ENCODE measurements at places on chromosomes 2 and 18.

- DNase-seq = peak; percentile 24
Measured at GRCh38 chr2:147623328-147623727, 221.5 kb upstream of the ACVR2A start.

DNA sequence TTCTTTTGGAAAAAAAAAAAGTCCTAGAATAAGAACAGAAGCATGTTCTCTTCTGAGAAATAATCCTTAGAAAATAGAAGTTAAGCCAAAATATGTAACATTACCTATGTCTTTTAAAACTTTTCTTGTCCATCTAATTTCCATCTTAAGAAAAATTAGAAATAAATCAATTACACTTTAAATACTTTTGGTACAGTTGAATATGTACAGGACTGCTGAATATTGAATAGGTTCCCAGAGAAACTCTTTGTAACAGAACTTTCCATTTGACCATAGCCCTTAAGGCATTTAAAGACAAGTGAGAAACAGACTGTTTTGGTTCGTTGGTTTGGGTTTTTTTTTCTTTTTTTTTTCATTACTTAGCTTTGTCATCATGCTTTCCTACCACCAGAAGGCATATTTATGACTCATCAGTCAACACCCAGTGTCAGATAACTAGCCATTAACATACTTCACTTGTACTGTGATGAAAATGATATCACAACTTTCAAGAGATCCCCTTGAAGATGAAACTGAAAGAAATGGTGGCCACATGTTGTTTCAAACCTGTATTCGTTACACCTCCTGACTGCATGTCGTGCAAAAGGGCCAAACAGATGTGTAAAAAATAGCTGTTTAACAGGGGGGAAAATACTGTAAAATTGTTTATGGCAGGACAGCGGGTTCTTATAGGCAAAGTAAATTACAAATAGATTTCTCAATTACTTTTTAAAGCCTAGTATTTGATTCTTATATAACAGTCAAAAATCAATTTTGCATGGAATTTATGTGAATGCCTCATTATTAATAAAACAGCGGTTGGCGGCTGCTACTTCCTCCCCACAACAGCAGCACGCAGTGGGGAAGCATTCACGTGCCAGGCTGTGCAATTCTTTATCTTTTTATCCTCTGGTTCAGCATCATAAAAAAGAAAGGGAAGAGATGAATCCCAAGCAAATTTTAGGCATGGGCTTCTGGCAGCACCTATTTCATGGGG is 280.7 kb upstream of the HNRNPA3 start:
- peak; percentile 35 for DNase-seq

- DNase-seq = no peak
Measured at GRCh38 chr2:240333985-240334384, 101.5 kb upstream of the GPC1 start.

DNA sequence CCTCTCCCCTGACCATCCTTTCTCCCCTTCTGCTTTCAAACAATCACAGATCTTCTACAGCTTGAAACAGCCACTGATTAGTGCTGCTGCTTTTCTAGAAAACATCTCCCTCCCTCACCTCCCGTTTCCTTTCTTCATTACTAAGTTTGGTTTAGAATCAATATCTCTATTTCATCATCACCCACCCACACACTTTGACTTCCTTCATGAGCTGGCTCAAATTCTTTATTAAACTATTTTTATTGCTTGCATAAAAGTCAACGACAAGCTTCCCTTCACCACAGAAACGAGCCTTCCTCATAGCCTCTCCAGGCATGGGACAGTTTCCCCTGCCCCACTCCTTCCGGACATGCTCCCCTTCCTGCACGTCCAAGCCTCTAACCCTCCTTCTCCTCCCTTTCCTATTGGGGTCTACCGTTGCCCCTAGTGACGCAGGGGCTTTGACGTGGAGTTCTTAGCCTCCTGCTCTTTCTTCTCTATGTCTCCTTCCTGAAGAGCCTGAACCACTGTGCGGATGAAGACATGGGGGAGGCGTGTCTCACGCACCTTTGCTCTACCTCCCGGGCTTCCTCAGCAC is 172.0 kb downstream of the AFF3 start:
- no peak for DNase-seq

GRCh38 chr2:138124521-138124920 is 160.2 kb downstream of the HNMT start:
- no peak for DNase-seq

DNA sequence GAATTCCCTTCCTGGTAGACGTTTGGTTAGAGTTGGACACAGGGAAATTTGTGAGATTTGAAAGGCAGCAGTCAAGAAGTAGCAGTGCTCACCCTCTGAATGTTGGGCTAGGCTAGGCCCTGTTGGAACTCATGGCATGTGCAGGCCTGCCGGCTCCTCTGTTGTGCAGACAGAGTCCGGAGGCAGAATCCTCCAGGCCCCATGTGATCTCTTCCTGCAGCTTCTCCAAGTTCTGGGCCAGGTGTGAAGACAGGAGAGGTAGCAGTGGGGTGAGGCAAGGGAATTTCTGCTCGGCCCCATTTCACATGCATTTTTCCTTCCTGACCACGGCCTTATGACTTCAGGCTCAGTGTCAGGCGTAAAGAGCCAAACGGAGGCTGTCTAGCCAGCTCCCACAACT is 36.9 kb upstream of the RAB31 start:
- DNase-seq = no peak

GRCh38 chr2:3010001-3010400 is 367.6 kb downstream of the EIPR1 start:
- DNase-seq = no peak

- no peak for DNase-seq
Measured at GRCh38 chr2:229088517-229088913, 182.6 kb downstream of the PID1 start.

- DNase-seq = peak; percentile 83
Measured at GRCh38 chr2:27262379-27263286, at the start of gene SLC30A3. SLC30A3 (minus strand) TSS chr2:27263047; CDS start chr2:27262906, 141 bp downstream.

- DNase-seq = no peak
Measured at GRCh38 chr2:23042216-23042906, 342.6 kb upstream of the KLHL29 start.

DNA sequence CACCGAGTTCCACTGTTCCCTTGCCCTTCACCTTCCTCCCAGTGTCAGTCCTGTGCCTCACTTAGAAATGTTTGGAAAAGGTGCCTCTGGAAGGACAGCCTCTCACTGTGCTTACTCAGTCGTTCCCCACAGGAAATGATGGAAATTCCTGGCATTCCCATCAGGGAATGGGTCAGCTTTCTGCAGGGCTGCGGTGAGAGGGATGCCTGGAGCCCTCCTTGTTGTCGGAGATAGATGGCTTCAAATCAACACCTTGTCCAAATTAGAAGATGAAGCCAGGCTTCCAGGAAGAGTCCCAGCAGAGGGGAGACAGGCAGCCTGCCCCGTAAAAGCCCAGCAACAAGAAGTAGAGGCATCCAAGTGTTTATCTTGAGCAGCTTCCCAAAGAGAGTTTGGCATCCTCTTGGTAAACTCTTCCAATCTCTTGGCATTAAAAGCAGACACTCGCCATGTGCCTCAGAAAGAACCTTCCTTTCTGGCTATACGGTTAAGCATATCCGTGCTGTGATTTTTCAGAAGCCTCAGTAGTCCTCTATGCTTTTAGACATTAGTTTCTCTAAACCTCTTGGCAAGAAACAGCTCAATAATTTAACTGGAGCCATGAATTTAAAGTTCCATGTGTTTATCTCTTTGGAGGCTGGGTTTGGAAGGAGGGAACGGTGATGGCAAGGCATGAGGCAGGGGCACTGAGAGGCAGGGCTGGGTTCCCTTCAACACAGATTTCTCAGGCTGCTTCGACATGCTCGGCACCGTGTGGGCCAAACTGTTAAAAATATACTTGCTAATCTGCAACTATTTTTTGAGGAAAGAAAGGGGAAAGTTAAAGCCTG is 25.1 kb downstream of the COLEC12 start:
- DNase-seq = no peak

DNA sequence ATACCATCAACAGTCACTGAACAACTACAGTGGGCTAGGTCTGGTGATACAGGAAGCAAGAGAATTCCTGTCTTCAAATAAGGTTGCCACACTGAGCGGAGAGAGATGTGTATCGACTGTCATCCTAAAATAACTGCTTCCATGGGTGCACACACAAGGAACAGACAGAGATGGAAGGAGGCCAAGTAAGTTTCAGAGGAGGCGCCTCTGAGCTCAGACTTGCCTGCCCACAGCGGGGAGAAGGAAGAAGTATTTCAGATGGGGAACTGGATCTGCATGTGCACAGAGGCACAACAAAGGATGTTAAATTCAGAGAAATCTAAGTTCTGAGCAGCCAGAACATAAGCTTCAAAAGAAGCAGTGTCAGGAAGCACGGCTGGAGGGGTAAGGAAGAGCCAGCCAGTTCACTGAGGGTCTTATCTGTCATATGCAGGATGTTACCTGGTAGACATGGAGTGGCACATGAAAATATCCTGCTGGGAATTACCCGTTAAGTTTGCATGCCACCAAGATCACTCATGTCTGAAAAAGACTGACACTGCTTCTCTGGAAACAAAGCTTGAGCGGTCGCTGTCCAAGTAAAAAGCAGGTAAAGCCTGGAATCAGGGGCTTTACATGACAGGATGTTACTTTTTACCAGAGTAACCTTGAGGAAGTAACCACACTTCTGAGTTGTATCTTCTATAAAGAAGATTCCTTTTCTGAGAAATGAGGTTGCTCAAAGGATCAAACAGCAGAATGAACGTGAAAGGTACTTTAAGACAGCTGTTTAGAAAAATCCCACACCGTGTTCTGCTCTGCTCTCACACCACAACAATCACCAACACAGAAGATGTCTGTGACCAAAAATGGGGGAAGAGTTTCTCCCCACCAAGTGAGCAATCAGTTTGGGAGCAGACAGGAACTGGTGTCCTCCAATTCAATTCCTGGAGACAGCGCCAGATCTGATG is 260.2 kb downstream of the NBAS start:
- peak; percentile 55 for DNase-seq

GRCh38 chr2:73856214-73856613 is 27.5 kb downstream of the STAMBP start:
- no peak for DNase-seq

DNA sequence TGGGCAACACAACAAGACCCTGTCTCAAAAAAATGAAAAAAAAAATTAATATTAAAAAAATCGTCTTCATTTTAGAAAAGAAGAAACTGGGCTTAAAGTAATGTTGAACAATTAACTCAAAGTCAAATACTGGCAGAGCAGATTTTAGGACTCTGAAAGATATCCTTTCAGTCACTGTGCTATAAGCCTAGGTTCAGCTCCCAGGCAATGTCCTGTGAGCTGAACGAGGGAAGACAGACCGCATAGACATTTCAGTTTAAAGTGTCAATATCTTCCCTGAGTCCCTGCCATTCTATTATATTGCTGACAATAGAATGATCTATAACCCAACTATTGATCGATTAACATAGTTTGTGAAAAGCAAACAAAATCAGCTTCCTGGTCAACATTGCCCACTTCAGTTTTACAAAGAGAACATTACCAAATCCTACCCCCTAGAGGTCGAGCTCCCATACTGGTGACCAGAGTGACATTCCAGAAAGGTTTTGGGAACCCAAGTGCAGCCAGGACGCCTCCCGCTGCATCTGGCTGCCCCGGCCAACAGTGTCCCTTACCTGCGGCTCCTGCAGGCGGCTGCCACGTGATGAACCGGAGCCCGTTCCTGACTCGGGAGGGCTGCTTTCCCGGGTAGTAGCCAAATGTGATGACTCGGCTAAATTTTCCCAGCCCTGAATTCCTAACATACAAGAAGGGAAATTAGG is 639 bp downstream of the MRO start:
- DNase-seq = no peak

GRCh38 chr18:41666231-41666630 is 288.8 kb upstream of the PIK3C3 start:
- DNase-seq = no peak

- DNase-seq = no peak
Measured at GRCh38 chr2:109322111-109322510, 193.1 kb downstream of the SH3RF3 start.

DNA sequence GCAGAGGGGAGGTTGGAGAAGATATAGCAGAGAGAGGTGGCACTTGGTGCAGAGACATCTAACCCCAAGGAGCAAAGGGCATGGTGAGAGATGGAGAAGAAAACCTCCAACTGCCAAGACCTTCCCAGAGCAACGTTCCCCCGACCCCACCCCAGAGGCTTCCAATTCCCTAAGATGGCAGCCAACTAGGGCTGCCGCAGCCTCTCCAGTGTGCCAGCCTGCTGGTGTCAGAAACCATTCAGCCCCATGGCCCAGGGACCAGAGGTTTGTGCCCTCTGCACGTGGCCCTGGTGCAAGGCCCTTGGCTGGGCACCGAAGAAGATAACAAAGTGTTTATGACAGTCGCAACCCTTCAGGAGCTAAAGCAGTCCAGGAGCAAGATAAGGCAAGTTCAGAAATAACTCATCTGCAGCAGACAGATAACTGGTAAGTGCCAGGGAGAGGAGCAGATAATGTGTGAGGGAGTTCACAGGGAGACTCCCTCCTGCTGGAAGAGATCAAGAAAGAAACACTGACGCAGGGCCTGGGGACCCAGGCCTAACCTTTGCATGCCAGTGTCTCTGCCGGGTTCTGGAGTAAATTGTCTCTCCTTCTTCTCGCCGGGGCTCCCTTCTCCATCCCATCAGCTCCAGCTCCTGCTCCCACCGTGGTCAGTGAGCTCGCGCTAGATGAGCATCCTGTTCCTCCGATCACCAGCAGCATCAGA is 66.1 kb upstream of the ID2 start:
- DNase-seq = peak; percentile 92

GRCh38 chr2:16625759-16626158 is 39.9 kb downstream of the CYRIA start:
- no peak for DNase-seq

GRCh38 chr2:10514743-10515142 is 66.6 kb upstream of the ODC1 start:
- no peak for DNase-seq

GRCh38 chr18:73987247-73987980 is 160.2 kb downstream of the FBXO15 start:
- DNase-seq = no peak

DNA sequence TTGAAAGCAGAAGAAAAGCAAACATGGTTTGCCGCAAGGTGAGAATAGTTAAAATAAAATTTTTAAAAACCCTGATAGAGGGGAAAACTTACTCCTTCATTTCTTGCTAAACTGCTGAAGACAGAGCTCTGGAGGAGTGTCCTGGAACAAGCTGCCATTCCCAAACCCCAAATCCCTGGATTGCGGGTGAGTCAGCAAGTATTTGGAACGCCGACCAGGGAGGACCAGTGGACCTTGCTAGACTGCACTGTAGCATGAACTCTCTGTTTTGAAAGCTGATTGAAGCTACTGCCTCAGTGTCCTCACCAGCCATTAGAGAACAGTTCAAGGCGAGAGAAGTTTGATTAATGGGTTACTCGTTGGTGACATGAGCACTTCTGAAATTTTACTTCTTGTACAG is 99.4 kb upstream of the RASGRP3 start:
- no peak for DNase-seq

GRCh38 chr2:44766777-44767176 is 174.7 kb upstream of the SIX3 start:
- DNase-seq = no peak

DNA sequence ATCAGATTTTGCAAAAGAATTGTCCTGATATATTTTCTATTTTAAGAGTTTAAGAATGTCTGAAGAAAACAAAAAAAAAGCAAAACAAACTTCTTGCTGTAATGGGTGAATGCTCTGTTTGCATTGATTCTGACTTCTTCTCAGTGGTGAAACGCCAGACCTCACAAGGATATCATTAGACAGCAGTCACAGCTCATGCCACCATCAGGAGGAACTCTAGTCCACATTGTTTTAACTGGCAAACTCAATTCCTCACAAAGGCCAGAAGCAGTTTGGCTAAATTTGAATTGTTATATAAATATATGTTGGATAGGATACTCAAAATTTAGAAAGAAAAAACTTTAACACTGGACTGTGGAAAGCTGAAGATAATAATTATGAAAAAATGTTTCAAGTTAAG is 89.4 kb downstream of the DOK6 start:
- no peak for DNase-seq

Measured in hematopoietic multipotent progenitor cell treated with erythropoietin and hydrocortisone succinate and interleukin-3 and kit ligand, for 4 days (in vitro differentiated cells).